ENCODE measurements at places on chromosomes 7 and 10.

DNA sequence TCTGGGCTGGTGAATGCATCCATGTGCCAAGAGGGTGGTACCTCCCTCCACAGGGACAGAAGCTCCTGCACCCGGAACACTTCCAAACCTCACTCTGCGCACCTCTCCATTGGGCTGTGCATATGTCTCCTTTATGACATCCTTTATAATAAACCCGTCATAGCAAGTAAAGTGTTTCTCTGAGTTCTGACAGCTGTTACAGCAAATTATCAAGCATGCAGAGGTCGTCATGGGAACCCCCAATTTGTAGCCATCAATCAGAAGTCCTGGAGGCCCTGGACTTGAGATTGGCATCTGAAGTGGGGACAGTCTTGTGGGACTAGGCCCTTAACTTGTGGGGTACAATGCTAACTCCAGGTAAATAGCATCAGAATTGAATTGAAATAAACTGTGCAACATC lies 29.4 kb upstream of the PARD3 start:
- no peak for DNase-seq

GRCh38 chr7:156895024-156895780 lies 2.2 kb upstream of the LMBR1 start:
- peak; percentile 39 for DNase-seq

DNA sequence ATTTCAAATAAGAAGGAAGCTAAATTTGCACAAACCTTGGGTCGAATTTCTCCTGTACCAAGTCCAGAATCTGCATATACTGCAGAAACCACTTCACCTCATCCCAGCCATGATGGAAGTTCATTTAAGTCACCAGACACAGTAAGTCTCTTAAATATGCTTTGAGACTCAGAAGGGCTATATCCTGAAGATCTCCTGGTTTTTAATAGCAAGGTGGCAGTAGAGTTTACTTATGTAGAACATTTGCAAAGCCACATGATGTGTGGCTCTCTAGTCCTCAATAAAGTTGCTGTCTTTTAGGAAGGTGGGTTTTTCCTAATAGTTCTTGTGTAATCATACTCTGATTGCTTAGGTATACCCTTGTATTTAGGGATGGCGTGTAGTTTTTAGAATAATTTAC lies 8.7 kb downstream of the DBF4 start:
- no peak for DNase-seq

GRCh38 chr7:44767912-44768627 lies 19.4 kb downstream of the ZMIZ2 start:
- DNase-seq, result no peak

GRCh38 chr7:105439174-105439893 lies 50.6 kb upstream of the SRPK2 start:
- DNase-seq, result peak; percentile 13

DNA sequence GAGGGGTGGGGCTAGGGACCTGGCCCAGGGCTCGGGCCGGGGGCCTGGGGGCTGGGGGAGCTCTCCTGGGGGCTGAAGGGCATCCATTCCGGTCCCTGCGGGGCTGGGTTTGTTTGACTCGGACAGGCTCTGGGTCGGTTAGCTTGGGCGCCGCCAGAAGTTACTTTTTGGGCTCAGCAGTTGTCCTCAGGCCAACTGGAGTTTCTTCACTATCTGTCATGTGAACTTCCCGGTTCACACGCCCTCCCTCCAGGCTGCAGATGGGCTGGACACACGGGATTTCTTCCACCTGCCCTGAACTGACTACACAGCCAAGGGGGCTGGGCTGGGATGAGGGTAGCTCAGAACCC lies 3.8 kb downstream of the SLC4A2 start:
- DNase-seq, result no peak

GRCh38 chr10:4501306-4501705 lies 324.7 kb upstream of the AKR1E2 start:
- no peak for DNase-seq

GRCh38 chr7:39386718-39387117 lies 179.5 kb upstream of the YAE1 start:
- no peak for DNase-seq

DNA sequence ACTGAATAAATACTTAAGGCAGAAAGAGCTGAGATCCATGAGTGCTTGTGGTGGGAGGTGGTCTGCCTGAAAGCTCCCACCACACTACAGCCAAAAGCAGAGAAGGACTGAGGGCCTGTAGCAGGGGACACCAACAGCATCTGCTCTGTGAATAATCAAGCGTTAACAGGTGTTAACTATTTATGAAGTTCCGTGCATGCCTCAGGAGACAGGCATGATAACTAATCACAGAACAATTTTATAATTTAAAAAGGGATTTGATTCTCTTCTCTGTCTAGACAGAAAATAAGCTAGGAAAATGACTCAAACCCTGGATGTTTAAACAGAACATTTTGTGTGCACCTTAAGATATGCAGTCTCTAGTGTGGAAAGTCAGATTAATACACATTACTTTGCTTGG lies 61.5 kb upstream of the GHITM start:
- DNase-seq, result no peak

- DNase-seq, result peak; percentile 20
Observed at GRCh38 chr10:31242902-31243301, 76.1 kb upstream of the ZEB1 start.

- no peak for DNase-seq
Observed at GRCh38 chr10:130558746-130559546, 422.8 kb downstream of the GLRX3 start.

GRCh38 chr7:30660331-30661255 lies 21.7 kb downstream of the CRHR2 start:
- DNase-seq, result no peak

GRCh38 chr10:93420944-93421825 lies 60.9 kb downstream of the MYOF start:
- DNase-seq, result no peak

- no peak for DNase-seq
Observed at GRCh38 chr10:113631684-113632367, 32.0 kb downstream of the NRAP start.

DNA sequence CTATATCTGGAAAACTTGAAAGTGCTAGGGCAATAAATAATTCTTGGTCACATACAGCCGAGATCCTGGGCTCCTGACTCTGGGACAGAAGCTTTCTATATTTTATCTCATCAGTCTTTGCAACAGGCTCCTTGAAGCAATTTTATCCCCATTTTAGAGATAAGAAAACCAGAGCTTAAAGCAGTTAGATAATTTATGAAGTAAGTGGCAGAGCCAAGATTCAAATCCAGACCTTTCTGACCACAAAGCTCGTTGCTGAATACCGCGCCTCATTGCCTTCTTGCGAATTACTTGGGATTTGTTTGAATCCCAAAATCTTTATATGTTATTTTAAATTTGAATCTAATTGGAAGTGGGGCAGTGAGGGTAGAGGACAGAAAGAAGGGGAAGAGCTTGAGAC lies 106.0 kb downstream of the TCF7L2 start:
- no peak for DNase-seq

- no peak for DNase-seq
Observed at GRCh38 chr7:134729895-134730294, 49.5 kb upstream of the CALD1 start.

DNA sequence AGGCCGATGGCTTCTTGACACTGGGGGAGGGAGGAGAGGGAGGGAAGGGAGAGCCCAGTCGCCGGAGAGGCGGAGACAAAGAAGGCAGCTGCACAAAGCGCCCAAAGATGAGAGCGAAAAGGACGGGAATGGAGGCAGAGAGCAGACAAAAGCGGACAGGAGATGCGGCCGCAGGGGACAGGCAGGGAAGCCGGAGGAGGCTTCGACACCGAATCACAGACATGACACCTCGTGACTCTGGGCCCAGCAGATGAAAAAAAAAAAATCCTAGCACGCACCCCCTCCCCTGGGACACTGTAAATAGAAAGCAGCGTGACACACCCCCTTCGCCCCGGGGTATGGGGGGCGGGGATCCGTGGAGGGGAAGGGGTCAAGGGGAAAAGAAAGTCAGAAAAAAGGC lies 976 bp downstream of the NAT16 start:
- no peak for DNase-seq

GRCh38 chr7:150665089-150665748 lies 20.3 kb upstream of the GIMAP2 start:
- peak; percentile 58 for DNase-seq

DNA sequence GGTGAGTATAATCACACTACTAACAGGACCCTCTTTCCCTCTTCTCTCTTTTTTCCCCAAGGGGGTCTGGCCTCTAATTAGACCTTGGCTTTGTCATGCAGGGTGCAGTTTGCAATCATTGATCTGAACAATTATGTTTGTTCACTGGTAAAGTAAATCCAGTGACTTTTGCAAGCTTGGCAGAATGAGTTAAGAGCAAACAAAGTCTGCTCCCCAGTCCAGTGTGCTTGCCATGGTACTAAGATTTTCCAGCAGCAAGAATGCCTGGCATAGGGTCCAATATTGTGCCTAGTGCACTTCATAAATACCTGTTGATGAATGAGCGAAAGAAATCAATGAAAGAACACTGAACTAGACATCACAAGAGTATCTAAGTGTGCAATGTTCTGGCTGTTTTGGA lies 43.9 kb downstream of the PLXDC2 start:
- DNase-seq, result no peak

DNA sequence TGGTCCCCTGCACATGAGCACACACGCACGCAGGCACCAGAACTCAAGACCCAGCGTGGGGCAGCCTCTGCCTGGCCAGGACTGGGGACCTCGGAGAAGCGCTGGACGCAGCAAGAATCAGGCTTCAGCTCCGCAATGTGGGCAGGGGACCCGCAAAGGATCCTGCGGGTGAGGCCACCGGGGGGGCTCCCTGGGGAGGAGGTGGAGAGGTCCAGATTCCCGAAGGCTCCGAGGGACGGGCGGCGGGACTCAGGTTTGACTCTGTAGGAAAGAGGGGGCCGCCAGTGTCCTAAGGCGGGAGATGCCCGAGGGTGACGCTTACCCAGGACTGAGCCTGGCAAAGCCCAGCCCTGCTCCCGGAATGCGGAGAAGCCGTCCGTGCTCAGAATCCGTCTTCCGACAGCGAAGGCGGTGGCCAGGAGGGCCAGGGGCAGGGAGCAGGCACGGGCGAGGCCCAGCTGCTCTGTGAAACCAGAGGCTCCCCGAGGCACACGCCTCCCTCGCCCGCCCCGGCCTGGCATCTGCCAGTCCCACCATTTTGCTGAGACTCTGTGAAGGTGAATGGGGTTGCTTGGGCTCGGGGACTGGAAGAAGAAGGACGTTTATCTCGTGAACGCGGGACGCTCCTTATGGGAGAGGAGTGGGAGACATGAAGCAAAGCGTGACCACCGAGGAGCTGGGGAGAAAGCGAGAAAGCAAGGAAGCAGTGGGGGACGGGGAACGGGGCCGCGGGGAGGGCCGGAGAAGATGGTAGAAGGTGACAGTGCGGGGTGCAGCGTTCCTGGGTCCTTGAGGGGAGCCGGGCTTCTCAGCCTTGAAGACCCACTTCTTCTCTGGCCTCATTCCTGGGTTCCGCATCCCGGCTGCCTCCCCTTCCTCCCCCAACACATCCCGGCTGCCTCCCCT lies 489.2 kb downstream of the PTPRN2 start:
- DNase-seq, result no peak

DNA sequence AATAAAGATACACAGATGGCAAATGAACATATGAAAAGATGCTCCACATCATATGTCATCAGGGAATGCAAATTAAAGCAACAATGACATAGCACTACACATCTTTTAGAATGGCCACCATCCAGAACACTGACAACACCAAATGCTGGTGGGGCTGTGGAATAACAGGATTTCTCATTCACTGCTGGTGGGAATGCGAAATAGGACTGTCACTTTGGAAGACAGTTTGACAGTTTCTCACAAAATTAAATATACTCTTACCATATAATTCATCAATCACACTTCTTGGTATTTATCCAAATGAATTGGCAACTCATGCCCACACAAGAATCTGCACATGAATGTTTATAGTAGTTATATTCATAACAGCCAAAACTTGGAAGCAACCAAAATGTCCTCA lies 68.2 kb downstream of the NPSR1 start:
- DNase-seq, result no peak

- DNase-seq, result no peak
Observed at GRCh38 chr10:79445977-79446757, 743 bp upstream of the ZCCHC24 start.
